ENCODE measurements at places on chromosomes 2 and 18.

DNA sequence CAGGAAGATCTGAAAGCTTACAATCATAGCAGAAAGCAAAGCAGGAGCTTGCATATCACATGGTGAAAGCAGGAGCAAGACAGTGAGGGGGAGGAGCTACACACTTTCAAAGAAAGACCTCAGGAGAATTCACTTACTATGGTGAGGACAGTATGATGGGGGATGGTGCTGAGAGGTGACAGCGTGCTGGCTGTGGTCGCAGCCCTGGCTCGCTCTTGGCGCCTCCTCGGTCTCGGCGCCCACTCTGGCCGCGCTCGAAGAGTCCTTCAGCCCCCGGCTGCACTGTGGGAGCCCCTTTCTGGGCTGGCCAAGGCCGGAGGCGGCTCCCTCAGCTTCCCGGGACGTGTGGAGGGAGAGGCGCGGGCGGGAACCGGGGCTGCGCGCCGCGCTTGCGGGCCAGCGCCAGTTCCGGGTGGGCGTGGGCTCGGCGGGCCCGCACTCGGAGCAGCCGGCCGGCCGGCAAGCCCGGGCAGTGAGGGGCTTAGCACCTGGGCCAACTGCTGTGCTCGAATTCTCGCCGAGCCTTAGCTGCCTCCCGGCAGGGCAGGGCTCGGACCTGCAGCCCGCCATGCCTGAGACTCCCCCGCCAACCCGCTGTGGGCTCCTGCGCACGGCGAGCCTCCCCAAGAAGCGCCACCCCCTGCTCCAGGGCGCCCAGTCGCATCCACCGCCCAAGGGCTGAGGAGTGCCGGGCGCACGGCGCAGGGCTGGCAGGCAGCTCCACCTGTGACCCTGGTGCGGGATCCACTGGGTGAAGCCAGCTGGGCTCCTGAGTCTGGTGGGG lies 131.9 kb upstream of the SPATS2L start:
- no peak for DNase-seq

- no peak for DNase-seq
Measured at GRCh38 chr2:185255566-185255965, 483.0 kb upstream of the FSIP2 start.

- no peak for DNase-seq
Measured at GRCh38 chr2:67048314-67048713, 348.8 kb upstream of the ETAA1 start.

DNA sequence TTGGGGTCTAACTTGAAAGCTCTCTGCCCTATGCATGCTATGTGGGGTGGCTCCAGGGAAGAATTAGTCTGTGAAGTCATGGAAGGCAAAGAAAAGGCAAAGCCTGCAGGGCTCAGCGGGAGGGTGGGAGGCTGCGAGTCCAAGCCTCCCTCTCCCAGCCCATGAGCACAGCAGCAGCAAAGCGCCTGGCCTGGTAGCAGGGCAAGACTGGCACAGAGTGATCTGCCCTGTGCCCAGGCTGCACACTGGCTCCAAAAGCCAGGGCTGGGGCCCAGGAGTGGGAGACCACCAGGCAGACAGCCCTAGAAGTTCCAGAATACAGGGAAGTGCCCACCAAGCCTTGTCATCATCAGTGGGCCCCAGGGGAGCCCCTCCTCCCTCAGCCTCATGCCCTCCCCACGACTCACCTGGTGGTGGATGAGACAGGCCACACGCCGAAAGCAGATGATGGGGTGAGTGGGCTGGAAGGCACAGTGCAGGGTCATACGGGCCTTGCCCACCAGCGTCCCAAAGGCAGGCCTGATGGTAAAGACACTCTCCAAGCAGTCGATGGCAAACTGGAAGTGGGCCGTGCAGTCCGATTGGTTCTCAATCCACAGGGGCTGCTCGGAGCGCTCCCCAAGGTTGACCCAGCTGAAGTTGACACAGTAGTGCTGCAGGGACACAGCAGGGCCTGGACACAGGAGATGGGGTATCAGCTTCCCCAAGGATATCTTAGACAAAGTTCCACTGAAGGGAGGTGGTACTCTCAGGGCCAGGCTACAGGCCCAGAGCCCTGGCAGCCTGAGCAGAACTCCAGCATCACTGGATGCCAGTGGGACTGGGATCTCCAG lies 12.1 kb downstream of the CFAP65 start:
- no peak for DNase-seq

- DNase-seq, result no peak
Measured at GRCh38 chr18:63775166-63775730, at the start of gene SERPINB7. SERPINB7 (plus strand) TSS chr18:63775418; CDS start chr18:63782373, 6,955 bp downstream.

DNA sequence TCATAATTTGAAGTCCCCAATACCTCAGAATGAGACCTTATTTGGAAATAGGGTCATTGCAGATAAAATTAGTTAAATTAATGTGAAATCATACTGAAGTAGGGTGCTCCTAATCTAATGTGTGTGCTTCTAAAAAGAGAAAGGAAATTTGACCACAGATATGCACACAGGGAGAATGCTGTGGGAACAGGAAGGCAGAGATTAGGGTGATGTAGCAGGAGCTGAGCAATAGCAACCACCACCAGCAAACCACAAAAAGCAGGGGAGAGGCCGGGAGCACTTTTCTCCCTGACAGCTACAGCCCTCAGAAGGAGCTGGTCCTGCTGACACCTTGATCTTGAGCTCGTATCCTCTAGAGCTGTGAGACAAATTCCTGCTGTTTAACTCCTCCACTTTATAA lies 24.6 kb upstream of the SCG2 start:
- no peak for DNase-seq

DNA sequence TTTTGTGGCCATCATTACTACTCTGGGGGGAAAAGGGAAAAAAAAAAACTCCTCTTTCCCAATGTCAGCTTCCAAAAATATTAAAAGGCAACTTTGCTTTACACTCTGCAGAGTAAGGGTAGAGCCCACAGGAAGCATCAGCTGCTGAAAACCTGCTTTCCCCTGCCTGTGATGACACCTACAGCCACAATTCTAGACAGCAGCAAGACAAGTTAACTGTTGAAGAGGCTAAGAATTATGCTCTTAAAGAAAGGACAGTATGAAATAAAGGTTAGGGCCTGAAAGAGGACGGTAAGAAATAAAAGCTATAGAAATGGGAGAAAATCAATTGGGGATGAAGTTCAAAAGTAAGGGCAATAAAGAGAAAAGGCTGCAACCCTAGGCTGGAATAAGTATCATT lies 3.0 kb downstream of the PDE11A start:
- peak; percentile 28 for DNase-seq

DNA sequence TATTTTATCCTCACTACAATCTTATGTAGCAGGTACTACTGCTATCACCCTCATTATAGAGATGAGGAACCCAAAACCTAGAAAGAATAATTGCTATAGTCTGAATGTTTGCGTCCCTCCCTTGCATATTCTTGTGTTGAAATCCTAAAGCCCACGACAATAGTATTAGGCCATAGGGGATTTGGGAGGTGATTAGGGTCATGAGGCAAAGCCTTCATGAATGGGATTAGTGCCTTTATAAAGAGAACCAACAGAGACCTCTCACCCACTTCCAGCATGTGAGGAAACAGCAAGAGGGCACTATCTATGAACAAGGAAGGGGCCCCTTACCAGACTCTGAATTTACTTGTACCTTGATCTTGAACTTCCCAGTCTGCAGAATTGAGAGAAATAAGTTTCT lies 500.3 kb upstream of the FAM98A start:
- no peak for DNase-seq

- DNase-seq, result no peak
Measured at GRCh38 chr2:122156176-122156890, 400.9 kb downstream of the TSN start.

GRCh38 chr2:238097988-238098871 lies 1.9 kb upstream of the ESPNL start:
- peak; percentile 81 for DNase-seq

GRCh38 chr2:16125614-16126516 lies 185.5 kb downstream of the MYCN start:
- DNase-seq, result no peak

- DNase-seq, result no peak
Measured at GRCh38 chr2:20542746-20543468, 96.0 kb downstream of the RHOB start.

DNA sequence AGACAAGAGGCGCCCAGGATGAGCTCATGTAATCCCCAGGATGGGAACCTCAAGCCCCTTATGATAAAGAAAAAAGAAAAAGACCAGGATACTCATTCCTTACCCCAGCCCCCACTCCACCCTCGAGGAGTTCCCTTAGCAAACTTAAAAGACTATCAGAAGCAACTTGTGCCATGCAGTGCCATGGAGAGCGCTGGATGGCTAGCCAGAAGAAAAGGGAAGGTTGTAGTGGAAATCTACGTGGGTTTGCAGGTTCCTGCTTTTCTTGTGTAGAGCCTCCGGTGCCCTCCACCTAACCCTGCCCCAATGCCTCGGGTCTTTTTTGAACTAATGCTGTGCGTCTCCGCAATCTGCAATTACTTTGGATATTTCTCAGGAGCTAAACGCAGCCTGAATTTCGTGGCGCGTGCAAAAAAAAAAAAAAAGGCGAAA lies 16.2 kb upstream of the BCL11A start:
- DNase-seq, result no peak

- DNase-seq, result no peak
Measured at GRCh38 chr18:41938445-41938844, 16.6 kb upstream of the PIK3C3 start.

DNA sequence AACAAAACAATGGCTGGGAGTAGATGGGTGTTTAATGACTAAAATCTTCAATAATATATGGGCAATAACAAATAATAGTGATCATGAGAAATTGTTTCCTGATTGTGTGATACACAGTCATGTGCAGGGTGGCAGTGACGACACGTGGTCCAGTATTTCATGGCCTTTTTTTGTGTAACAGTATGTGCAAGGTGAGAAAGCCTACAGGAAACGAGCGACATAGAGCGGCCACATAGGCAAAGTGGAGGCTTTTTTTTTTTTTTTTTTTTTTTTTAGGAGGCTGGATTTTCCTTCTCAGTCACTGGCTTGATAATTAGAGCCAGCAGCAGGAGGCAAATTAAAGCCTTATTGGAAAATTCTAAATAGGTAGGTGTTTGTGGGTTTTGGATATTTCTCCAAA lies 123.7 kb downstream of the MYO3B start:
- DNase-seq, result no peak

- DNase-seq, result no peak
Measured at GRCh38 chr2:197939787-197940186, 135.4 kb downstream of the PLCL1 start.

DNA sequence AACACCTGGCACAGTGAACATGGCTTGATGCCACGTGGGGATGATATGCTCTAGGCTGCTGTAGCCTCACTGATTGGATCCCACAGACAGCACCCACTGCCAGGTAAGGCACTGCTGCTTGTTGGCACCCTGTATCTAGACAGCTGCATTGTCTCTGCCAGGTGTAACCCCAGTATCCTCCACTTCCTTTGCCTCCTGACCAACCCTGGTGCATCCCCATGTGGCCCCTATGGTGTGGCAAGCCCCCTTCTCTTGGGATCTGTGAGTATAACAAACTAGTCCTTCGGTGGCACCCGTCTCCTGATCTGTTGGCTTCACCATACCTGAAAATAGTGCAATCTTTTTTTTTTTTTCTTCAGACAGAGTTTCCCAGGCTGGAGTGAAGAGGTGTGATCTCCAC lies 11.1 kb downstream of the TEX51 start:
- peak; percentile 55 for DNase-seq

GRCh38 chr2:88448248-88448647 lies 4.2 kb downstream of the FOXI3 start:
- no peak for DNase-seq

DNA sequence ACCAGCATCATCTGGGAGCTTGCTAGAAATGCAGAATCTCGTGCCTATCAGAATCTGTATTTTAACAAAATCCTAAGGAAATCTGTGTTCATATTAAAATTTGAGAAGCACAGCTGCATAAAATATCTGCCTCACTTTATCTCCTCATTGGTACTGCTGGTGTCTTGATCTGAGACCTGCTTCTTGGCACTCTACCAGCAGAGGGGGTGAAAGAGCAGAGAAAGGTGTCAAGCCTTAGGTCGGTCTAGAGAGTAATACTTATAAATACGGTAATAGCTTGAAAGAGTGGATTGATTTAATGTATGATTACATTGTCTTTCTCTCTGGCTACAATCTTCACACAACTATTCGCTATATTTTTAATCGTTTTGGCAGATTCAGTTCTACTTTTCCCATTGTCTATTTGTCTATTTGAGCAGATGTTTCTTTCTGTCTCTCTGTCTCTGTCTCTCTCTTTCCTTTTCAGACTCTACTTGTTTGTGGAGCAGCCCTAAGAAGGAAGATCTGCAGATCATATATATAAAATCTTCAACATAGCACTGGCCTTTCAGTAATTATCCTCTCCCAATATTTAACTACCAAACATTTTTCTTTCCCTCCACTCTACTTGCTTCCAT lies 1.7 kb upstream of the GCG start:
- peak; percentile 32 for DNase-seq

DNA sequence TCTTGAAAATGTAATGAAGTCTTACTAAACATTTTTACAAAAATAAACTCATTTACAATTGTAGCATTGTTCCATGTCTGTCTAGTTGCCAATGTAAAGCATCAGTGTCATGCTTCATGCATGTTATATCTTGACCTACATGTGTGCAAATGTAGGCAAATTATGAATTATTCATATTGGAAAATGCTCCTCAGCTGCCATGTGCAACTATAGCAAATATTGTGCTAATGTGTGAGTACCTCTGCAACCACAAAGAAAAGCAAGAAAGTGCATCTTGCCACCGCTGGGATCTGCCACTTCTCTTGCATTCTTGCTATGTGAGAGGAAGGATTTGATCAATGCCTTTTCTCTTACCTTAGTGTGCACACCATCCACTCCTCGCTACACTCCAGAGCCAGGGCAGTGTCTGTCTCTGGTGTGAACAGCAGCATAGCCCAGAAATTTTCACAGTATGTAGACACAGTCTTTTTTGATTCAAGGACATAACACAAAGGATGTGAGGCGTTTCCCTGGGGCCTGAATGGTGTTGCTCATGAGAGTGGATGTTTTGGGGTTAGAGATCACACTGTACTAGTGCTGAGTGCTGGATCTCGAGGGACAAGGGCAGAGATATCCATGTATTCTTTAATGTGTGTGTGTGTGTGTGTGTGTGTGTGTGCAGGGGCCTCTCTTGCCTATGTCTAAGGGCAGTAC lies 47.6 kb upstream of the HAAO start:
- no peak for DNase-seq

- DNase-seq, result no peak
Measured at GRCh38 chr2:156038021-156038420, 294.5 kb downstream of the NR4A2 start.

GRCh38 chr18:10822456-10822855 lies 296.6 kb downstream of the NAPG start:
- DNase-seq, result no peak

GRCh38 chr2:100403722-100404121 lies 13.7 kb downstream of the CHST10 start:
- DNase-seq, result no peak
